ENCODE measurements at places on chromosomes 5 and 9.

DNA sequence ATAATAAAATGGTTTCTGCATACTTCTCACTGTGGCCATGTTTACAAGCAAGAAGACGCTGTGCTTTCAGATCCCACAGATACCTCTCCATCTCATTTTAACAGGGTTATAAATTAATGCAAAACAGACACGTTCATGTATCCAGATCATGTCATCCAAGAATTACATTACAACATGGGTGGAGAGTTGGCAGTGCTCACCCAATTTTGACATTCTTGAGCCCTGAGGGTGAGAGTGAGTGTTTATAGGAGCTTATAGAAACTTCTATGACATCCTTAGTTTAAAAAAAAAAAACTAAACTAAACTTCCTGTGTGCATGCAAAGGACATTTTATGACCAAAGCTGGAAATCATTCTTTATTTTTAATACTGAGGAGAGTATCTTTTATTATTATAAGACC lies 9.1 kb downstream of the PRKACG start:
- DNase-seq: no peak

GRCh38 chr5:96279801-96280542 lies 153.1 kb downstream of the PCSK1 start:
- DNase-seq: no peak

GRCh38 chr9:133631111-133631510 lies 5.1 kb upstream of the DBH start:
- no peak for DNase-seq

- no peak for DNase-seq
These were observed 4.2 kb upstream of the ZNF366 start for GRCh38 chr5:72511366-72511765.

DNA sequence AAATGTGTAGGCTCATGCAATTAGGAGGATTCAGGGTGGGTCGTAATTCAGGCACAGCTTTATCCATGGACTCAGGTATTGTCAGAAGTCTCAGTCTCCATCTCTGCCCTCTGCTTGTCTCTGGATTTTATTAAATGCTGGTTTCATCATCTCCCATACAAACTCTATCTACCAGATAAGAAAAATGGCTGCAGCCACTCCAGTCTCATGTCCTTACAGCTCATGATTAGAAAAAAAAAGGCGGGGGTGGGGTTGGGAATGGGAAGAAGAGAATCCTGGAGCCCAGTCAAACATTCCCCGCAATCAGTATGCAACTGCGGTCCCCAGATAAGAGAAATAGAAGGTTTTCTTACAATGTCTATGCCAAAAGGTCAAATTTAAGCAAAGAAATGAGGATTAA lies 7.6 kb upstream of the FBXO38 start:
- no peak for DNase-seq

- no peak for DNase-seq
These were observed 29.1 kb downstream of the ADAMTS2 start for GRCh38 chr5:179316111-179316551.

- DNase-seq: no peak
These were observed 28.6 kb downstream of the RNF44 start for GRCh38 chr5:176508603-176509002.

- DNase-seq: no peak
These were observed 60.2 kb upstream of the SRP19 start for GRCh38 chr5:112800891-112801290.

Data from CD4-positive, alpha-beta T cell treated with Interferon gamma for 1 hour (primary cell).